ENCODE measurements at places on chromosomes 2 and 18.
A peak's percentile ranks its signal among the peaks of the same experiment; 100 is the strongest.

DNA sequence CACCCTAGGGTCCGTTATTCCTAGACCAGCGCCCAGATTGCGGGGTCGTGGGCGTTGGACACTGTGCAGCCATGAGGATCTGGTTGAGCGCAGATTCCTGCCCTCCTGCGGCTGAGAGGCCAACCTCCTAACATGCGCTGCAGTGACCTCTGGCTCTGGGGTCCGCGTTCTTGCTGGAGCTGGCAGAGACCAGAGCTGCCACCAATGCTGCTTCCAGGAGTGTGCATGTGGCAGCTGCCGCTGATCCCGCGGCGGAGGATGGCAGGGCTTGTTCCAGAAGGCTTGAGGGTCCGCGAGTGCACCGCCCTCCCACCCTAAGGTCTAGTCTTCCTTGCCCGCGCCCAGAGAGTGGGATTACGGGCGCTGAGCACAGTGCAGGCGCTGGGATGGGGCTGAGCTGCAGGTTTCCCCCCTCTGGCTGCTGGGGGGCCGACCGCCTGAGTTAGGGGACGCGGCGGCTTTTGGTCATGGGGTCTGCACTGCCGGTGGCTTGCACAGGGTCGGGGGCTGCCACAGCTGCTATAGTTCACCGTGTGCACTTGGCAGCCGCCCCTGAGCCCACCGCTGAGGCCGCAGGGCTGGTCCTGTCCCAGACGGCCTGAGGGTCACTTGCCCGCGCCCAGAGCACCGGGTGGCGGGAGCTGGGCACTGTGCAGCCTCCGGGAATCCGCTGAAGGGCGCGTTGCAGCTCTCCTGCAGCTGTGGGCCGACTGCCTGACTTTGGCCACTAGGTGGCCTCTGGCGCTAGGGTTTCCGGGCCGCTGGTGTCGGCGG is 145.9 kb downstream of the CCDC74A start:
- DNase-seq, result peak; percentile 84

DNA sequence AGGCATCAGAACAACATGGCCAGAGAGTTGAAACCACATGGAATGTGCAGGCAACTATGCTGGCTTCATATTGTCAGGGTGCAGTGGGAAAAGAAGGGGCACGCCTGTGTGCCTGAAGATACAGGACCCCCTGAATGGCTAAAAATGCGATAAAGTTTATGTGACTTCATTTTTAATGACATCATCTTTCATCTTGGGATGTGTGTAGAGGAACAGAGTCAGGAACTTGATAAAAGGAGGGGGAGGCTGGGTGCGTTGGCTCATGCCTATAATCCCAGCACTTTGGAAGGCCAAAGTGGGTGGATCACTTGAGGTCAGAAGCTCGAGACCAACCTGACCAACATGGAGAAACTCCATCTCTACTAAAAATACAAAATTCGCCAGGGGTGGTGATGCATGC is 872.6 kb downstream of the TDRD15 start:
- DNase-seq, result no peak

DNA sequence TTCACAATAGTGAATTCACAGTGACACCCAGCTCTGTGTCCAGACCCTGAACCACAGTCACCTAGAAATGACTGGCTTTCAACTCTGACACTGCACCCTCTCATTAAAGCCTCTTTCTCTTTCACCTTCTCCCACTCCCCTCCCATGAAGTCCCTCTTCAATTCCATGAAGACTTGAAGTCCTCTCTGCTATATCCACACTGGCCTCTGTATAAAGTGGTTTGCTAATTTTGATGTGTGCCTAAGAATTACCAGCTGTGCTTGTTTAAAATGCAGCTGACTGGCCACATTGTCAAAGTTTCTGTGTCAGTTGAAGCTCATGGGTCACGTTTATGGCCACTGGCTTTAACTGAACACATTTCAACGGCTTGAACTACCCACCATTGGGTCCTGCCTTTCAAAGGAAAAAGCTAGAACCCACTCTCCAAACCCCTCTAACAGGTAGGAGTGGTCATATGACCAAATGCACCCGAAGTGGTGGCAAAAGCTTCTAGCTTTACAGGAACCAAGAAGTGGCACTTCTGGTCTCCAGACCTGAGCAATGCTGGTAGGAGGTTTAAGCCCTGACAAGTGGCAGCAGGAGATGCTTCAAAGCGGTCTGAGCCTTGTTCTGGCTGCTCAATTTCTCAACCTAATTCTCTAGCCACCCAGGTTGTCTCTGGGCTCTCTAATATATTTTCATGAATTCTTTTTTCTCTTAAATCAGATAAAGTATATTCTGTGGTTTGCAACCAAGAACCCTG is 34.2 kb downstream of the B4GALT6 start:
- no peak for DNase-seq

DNA sequence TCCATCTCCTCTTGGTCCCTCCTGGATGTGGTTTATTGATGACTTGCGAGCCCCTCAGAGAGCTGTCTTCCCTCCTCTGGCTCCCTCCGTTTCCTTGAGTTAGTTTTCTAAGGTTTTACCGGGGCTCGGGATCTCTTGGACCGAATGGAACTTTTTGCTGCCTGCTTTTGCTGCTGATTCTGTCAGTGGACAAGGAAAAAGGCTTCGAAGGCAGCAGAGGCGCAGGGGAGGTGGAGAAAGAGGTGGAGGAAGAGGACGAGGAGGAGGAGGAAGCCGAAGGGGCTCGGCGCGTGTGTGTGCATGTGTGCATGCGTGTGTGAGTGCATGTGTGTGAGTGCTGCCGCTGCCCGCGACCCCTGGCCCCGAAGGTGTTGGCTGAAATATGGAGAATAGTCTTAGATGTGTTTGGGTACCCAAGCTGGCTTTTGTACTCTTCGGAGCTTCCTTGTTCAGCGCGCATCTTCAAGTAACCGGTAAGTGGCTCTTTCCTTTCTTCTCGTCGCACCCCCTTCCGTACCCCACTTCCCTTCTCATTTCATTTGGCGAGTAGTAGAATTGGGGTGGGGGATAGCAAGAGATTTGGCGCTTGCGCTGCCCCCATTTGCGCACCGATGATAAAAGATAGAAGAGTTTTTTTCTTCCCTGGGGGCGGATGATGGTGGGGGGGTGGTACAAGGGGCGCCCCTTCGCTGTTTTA is 557 bp downstream of the DCC start:
- no peak for DNase-seq

DNA sequence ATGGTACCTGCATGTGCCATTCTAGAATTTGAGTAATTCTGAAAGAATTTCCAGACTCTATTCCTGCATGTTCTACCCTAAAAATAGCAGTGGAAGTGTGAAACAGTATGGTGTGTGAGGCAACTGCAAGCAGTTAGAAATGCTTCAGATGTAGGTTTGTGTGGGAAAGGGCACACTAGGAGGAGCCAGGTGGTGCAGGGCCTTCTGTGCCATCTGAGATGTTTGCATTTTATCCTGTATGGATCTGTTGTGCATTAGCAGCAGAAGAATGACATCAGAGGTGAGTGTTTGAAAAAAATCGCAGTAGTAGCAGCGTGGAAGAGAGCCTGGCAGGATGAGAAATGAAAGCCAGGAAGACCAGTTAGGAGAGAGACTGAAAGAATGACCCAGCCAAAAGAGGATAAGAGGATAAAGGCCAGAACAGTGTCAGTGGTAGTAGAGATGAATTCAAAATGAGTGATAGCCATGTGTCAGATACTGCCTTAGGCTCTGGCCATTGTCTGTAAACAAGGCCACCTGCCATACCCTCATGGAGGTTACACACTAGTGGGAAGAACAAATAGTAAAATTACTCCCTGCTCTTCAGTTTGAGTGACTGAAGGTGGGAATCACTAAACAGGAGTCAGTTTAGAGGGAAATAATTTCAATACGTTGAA is 142.2 kb downstream of the PKP4 start:
- no peak for DNase-seq

- DNase-seq, result no peak
These were observed 129.4 kb upstream of the ASB18 start for GRCh38 chr2:236393581-236393980.

DNA sequence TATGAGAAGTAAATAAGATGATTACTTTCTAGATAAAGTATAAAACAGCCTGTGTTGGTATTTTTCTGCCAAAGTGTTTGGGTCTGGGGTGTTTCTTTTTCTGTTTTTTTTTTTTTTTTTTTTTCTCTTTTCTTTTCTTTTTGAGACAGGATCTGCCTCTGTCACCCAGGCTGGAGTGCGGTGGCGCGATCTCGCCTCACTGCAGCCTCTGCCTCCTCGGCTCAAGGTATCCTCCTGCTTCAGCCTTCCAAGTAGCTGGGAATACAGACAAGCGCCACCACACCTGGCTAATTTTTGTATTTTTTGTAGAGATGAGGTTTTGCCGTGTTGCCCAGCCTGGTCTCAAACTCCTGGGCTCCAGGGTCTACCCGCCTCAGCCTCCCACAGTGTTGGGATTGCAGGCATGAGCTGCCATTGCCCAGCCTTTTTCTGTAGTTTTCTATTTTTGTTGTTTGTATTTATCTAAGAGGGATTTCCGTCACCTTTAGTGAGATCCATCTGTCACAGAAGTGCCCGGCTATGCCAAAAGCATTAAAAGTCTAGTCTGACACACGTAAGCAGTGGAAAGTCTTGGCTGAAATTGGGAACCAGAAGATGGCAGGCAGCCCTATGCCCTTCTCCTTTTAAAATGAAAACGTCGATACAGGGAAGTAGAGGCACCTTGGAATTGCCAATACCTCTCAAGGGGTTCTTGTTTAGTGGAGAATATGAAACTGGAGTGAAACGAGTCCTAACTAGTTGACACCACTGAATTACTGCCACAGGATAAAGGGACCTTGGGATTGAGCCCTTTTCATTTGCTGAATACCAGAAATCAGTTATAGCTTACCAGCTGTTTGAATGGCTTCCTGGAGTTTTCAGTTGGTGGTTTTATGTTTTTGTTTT is 14.0 kb downstream of the UGP2 start:
- no peak for DNase-seq

DNA sequence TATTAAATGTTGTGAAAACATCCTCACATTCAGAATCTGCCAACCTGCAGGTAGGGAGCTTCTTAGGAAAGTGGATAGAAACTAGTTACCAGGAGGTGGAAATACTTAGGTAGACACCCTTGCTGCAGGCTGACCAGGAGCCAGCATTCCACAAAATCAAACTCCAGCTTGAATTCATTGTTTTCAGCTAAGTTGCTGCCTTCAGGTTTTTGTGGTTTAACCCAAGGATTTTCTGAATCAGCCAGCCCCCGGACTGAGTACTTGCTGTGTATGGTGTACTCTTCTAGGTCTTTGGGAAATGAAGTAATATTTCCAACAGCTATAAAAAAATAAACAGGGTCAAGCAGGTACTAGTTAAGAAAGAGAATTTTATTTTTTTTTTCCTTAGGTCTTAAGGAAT is 192.1 kb upstream of the CHST9 start:
- no peak for DNase-seq

GRCh38 chr2:109151519-109151918 is 22.5 kb downstream of the SH3RF3 start:
- no peak for DNase-seq

DNA sequence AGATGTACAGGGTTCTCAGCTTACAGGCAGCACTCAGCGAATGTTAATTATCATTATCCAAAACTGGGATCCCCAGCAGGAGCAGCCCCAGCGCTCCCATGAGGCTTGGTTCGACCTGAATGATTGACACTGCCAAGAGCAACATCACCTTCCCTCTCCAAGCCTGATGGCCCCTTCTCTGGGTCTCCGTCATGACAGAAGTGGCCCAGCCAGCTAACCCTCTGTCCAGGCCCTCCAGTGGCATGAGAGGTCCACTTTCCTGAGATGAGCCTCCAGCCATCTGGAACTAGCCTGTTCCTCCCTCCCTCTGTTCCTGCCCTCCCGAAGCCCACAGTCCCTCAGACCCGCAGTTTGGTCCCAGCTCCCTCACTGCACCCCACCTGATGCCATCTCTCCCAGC is 97.0 kb upstream of the RAB6C start:
- DNase-seq, result no peak

GRCh38 chr2:71082402-71083252 is 14.2 kb downstream of the NAGK start:
- DNase-seq, result no peak

DNA sequence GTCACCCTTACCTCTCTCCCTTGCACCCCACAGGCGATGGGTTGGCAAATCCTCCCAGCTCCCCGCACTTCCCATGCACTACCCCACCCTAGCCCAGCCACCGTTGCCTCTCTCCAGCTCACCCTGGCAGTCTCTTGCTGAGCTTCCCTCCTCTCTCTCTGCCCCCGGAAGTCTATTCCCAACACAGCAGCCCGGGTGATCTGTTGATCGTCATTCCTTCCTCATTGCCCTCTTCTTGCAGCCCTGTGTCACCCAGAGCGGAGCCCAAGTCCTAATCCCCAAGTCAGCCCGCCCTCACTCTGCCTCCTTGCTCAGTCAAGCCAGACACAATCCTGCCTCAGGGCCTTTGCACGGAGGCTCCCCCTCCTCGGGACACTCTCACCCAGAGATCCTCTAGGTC is 55.2 kb downstream of the CIB4 start:
- no peak for DNase-seq

DNA sequence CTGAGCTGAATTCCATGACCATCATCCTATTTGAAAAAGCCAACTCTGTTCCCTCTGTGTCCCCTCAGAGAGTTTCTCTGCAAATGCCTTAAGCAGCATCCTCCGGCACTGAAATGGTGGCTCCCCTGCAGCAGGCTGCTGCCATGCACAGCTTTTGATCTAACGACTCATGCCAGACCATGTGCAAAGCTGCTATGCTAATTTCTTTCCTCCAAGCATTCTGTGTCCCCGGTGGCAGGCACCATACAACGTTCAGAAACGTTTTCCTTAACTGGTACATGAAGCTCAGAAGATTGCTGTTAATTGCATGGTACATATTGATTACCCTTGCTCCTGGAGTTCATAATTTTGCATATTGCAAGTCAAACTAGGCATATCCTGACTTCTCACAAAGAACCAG is 336.8 kb downstream of the RBM43 start:
- DNase-seq, result no peak

DNA sequence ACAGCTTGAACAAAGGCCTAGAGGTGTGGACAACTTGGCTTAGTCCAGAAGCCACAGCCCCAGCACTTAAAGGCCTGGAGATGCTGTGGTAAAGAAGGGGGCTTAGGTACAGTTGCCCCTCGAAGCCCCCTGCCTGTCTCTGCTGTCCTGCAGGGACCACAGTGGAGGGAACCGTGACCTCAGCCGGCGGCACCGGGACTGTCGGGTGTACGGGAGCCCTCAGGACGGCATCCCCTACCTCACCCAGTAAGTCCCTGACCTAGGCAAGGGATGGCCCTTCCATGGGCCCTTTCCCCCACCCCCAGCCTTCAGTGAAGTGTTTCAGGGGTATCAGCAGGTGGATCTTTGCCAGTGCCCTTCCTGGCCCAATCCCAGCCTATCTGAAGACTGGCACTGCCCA is 15.3 kb upstream of the CATIP start:
- DNase-seq, result no peak
